ENCODE measurements at places on chromosomes 11 and 22.

DNA sequence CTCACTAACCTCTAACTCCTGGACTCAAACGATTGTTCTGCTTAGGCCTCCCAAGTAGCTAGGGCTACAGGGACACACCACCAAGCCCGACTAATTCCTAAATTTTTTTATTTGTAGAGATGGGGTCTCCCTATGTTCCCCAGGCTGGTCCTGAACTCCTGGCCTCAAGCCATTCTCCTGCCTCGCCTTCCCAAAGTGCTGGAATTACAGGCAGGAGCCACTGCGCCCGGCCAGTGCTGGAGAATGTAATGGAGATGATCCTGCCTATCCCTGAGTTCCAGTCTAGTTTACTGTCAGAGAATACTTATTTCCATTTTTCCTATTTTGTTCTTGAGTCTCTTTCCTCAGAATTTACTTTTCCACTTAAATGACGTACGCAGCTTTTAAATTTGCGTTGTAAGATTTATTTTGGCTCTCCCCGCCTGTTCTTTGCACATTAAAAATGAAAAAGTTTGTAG lies at the start of gene CHEK1:
Gene CHEK1 (plus strand): TSS at position 408 of the 458 bp plus-strand sequence. CDS start 1,606 bp downstream, outside the sequence.
- no peak for DNase-seq

DNA sequence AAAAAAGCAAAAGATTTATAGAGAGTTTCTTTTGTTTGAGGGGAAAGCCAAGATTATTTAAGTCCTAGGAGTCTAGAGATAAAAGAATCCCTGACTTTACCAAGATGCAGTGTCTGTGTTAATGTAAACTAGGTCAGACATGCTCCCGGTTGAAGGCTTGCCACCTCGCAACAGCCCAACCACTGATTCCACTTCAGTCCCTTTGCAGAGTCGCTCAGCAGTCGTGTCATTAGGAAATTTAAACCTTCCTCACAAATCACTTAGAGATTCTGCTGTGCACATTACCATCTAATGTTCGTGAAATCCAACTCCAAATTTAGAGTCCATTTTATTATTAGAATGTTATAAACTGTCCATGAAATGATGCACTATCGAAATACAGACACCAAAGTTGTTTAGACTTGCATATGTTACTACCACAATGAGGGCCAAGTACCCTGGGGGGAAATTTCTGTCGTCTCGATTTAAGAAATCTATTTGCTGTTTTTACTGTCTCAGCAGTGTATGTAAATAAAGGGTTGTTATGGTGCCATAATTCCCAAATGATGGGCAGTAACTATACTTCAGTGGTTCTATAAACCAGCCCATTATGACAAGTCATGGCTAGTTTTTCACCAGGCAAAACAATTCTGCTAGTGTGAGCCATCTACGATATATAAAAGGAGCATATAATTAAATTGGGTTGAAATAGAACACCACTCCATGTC lies 101.4 kb upstream of the MTNR1B start:
- DNase-seq, result no peak

DNA sequence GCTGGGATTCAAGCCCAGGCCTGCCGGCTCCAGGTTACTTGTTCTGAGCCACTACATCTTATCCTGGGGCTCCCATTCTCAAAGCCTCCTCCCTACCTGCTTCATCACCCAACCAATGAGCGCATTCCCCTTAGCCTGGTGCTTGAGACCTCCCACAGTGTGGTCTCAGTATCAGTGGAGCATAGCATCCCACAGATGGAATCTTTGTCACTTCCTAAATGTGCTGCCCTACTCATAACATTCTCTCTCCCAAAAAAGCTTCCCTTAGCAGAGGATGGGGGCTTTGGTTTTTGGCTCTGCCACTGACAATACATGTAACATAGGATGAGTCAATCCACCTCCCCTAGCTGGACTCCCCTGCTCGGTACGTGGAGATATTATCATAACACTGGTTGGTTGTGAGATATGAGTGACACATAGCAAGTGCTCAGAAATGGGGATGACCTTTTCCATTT lies 28.8 kb downstream of the TEAD1 start:
- no peak for DNase-seq

GRCh38 chr22:38572065-38572464 lies 2.1 kb upstream of the DMC1 start:
- DNase-seq, result no peak

GRCh38 chr11:6196396-6196795 lies 2.6 kb upstream of the OR52W1 start:
- no peak for DNase-seq

All from stimulated activated CD4-positive, alpha-beta T cell treated with anti-CD3 and anti-CD28 coated beads, Interleukin-1b, Interleukin-23, amount 100 ng/mL, for 24 hours (primary cell).